ENCODE measurements at places on chromosomes 13 and 19.

- DNase-seq, result no peak
These were observed 9.8 kb downstream of the PROZ start for GRCh38 chr13:113168211-113168610.

GRCh38 chr13:108495646-108496361 lies 133.6 kb upstream of the MYO16 start:
- DNase-seq, result no peak

- DNase-seq, result no peak
These were observed 301.0 kb downstream of the TBC1D4 start for GRCh38 chr13:75180805-75181455.

DNA sequence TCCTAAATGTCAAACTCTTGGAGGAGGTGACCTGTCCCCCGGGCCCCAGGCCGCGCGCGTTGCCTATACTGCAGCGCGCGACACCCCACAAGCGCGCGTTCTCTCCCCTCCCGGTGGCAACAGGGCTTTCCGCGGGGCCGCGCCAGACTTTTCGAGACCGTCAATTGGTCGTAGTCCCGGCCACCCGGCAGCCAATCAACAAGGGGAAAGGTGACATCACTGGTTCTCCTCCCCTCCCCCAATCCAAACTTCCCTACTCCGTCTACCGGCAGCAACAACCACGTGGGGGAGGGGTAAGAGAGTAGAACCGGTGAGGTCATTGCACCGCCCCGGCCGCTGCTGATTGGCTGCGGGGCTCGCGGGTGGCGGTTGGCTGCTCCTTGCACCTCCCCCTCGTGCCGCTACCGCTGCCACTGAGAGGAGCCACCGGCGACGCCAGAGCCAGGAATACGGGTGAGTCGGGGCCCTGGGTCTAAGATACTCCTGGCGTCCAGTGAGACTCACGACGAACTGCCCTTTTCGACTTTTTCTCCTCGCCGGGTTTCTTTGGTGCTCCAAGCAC lies 829 bp upstream of the CIC start:
- DNase-seq, result peak; percentile 99

DNA sequence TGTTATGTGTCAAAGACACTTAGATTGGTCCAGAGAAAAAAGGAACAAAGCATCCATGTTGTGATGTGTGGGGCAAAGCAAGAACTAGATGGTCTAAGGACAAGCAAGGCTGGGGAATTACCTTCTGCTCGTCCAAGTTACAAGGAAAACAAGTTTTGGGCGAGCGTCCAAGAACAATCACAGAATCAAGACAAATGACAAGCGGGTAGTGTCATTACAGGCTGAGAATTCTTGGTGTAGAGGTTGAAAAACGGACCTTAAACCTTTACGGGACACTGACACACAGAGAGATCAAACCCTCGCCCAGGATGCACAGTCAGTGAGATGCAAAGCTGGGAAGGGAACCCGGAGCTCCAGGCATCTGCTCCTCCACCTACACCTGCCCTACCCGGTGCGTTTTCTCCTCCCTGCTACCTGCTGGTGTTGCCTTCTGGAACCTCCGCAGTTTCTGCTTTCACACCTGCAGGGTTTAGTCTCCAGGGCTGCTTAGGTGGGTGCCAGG lies 515 bp upstream of the ZNF324B start:
- DNase-seq, result no peak

- no peak for DNase-seq
These were observed 16.7 kb upstream of the MBNL2 start for GRCh38 chr13:97205465-97205864.

All from stimulated activated CD4-positive, alpha-beta T cell treated with anti-CD3 and anti-CD28 coated beads, TNF-alpha, amount 100 ng/mL, for 48 hours (primary cell).